ENCODE measurements at places on chromosomes 2 and 18. TPM values are rescaled to one million over a fixed set of nuclear protein-coding genes. Genes with fewer than 3 reads are reported as not detected.

DNA sequence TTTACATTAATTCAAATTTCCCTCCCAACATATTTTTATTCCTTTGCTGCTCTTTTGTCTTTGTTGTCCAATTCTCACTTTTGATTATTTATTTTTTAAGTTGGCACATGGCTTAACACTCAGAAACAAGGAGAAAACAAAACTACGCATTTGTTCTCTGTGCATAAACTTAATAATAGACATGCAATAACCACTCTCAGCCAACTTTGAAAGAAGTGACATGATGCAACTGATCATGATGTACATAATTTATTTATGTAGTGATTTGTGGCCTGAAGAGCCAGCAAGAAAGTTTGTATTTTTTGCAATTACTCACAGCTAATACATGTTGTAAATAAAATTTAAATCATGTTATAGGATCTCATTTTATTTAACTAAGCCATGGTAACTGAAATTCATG is 942.8 kb upstream of the PIK3C3 start:
- no peak overlapping the region for H3K4me3 ChIP-seq
- DNase-seq, result no peak
- H3K36me3 ChIP-seq, result no peaks in the 10 kb centered on the region
- no peaks in the 10 kb centered on the region for H3K27me3 ChIP-seq
- H3K27ac ChIP-seq, result no peak overlapping the region

GRCh38 chr18:55287935-55288868 is 299.8 kb downstream of the TCF4 start:
- no peak for DNase-seq
- no peak overlapping the region for H3K4me3 ChIP-seq
- no peaks in the 10 kb centered on the region for H3K4me1 ChIP-seq
- no peaks in the 10 kb centered on the region for H3K27me3 ChIP-seq
- H3K27ac ChIP-seq, result no peak overlapping the region

GRCh38 chr18:31648966-31649429 is 35.4 kb downstream of the B4GALT6 start:
- H3K4me1 ChIP-seq, result no peaks in the 10 kb centered on the region
- no peak for DNase-seq
- H3K36me3 ChIP-seq, result no peaks in the 10 kb centered on the region
- no peak overlapping the region for H3K4me3 ChIP-seq
- H3K27me3 ChIP-seq, result no peaks in the 10 kb centered on the region

GRCh38 chr2:236403811-236404210 is 139.6 kb upstream of the ASB18 start:
- no peak overlapping the region for H3K4me3 ChIP-seq
- no peak overlapping the region for H3K27ac ChIP-seq
- DNase-seq, result no peak
- H3K4me1 ChIP-seq, result no peaks in the 10 kb centered on the region
- no peaks in the 10 kb centered on the region for H3K36me3 ChIP-seq

GRP gene
- not detected for total RNA-seq

HOXD13 gene
- total RNA-seq, result not detected

All from CD8-positive, alpha-beta memory T cell (primary cell).